CD4-positive, alpha-beta T cell (primary cell): ENCODE measurements at places on chromosomes 12 and 14.

- no peak for DNase-seq
These were observed 16.1 kb downstream of the GRIP1 start for GRCh38 chr12:66662729-66663128.

DNA sequence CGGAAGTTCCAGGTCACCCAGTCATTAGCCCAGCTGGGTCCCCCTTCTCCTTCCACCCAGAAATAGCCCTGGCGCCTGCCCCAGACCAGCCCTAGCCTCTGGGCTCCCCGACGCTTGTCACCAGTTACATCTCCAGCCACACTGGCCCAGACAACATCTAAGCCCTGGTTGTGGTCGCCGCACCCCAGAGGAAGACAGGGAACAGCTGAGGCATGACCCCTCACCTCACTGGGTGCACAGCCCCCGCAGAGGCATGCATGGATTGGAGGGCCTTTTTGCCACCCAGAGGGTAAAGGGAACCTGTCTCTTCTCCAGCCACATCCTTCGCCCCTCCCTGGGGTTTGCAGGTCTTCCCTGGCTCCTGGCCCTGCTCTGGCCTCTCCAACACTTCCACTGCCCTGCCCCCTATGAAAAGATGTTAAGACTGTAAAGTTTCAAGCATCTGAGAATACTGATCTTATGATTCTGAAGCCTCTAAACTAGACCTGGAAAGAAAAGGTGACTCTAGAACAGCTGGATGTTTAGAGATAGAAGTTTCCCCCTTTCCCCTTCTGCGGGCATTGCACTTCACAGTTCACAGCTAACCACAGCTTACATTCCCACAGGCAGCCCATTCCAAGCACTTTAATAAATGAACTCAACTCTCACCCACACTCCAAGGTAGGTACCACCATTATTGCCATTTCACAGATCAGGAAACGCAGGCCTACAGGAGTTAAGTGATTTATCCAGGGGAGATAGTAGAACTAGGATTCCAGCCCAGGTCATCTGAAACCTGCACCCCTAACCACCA, 14.7 kb downstream of the TMEM119 start:
- no peak for DNase-seq

- peak; percentile 42 for DNase-seq
These were observed at the start of gene NCOR2 for GRCh38 chr12:124566997-124567672. NCOR2 (minus strand) TSS chr12:124567612; CDS start chr12:124495251, 72,361 bp downstream.

DNA sequence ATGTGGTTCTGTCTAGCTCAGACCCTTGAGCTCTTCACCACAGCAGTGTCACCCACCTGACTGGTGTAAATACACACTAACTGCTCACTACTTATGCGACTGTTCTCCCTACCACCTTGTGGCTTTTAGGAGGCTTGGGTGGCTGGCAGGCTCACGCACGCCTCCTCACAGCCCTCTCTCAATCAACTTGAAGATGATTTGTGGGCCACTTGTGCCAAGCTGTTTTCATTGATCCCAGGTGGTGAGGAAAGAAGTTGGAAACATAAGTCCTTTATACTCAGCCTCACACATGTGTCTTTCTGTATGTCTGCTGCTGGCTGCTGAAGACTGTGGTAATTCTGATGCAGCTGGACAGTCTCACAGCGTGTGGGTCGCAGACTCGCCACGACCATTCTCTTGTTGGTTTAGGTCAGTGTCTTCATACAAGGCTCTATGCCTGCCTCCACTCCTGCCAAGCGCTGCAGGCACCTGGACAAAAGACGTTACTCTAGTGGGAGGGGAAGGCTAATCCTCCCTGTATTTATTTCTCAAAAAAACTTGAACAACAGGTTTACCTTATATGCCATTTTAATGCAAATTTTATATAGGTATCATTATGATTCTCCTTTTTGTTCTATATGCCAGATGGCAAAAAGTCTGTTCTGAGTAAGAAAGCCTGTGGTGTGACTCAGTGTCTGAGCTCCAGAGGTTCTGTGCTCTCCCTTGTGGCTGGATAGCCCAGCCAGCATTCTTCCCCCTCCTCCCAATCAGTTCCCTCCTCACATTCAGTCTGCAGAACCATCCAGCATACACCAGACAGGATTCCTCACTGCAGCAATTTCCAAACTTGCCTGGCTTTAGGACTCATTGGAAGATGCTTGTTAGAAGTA, 115.6 kb downstream of the DIP2B start:
- DNase-seq: no peak

GRCh38 chr14:79009286-79009685, 839.1 kb downstream of the NRXN3 start:
- no peak for DNase-seq

GRCh38 chr12:68538726-68539614, 71.7 kb upstream of the RAP1B start:
- DNase-seq: peak; percentile 64

DNA sequence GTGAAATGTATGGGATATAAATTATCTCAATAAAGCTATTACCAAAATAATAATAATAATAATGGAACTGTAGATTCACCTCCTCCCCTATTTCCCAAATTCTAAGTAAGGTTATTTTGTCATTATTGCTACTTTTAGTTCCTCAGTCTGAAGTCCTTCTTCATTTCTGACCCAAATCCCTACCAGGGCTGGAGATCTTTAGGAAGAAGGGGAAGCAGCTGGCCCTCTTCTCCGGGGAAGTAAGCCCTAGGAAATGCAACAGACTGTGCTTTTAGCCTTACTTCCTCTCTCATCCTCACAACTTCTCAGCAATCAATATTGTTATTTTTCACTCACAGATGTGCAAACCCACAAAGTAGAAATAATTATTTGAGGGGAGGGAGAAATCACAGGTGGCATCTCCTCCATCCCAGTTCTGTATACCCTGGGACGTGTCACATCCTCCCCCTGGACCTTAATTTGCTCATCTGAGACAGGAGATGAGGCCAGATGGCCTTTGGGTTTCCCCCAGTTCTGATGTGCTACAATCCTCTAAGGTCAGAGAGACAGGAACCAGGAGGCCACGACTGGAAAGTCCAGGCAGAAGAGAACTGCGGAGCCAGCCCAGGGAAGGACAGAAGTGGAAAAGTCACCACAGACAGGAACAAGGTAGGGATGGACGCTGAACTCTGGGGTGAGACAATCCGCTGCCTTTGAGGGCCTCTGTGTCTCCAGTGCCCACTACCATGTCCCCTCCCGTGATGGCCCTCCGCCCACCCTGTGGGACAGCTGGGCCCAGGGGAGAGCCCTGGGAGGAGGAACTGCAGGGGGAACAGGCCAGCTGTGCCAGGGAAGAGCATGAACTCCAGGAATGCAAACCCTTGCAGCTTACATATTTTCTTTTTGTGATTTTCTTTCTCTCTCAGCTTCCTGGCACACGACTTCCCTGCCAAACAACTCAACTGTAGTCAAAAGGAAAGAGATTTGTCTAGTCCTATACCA, 10.6 kb upstream of the TNFRSF1A start:
- no peak for DNase-seq
